ENCODE measurements at places on chromosomes 3 and 15.

DNA sequence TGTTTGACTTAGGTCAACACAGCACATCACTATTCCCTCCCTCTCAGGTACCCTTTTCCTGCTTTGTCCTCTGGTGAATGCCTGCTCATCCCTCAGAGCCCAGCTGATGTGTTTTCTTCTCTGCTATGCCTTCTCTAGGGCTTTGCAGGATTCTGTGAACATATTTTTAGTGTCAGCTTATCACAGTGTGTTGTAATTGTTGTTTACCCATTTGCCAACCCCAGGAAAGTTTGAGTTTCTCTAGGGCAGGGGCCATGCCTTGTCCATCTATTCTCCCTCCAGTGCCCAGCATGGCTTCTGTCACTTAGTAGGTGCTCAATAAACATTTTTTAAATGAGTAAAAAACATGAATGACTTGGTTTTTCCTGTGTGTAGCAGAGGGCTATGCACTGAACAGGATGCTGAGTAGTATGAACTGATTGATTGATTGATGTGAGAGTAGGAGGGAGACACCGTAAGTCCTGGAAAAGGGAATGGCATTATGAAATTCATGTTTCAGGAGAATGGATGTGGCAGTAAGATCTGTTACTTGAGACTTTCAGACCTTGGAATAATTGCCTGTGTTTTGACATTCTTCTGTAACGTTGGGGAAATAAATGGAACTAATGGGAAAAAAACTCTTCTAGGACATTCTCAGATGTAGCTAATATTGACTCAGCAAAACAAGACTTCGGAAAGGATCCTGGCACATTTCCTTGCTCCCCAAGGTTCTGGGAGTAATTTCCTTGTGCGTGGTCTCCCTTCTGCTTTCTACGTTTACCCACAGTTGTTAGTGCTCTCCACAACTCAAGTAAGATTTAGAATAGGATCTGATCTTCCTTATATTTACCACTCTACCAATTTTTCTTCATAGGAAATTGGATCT, 267.3 kb upstream of the TBL1XR1 start:
- no peak for DNase-seq

- no peak for DNase-seq
Observed at GRCh38 chr3:98695796-98696195, 67.3 kb upstream of the ST3GAL6 start.

DNA sequence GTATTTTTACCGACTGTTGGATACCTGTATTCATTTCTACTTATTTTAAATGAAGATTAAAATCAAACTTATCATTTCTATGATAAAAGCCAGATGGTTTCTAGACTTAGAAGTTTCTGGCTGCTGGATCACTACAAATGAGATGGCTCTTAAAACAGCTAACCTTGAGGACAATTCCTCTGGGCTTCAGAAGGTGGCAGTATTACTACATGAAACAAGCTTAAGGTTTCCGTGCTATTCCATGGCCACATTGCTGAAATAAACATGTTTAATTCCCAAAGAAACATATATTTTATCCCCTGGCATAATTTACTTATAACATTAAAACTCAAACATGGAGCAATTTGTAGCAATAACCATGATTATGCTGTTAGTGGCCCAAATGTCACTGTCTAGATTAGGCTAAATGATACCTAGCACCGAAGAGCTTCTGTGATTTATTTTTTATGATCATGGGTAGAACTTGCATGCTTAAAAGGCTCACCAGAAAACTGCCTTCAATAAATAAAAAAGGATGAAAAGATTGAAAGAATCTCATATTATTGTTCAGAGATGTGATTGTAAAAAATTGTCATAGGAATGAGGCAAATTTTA, 204.0 kb upstream of the NANOGP8 start:
- DNase-seq, result no peak

DNA sequence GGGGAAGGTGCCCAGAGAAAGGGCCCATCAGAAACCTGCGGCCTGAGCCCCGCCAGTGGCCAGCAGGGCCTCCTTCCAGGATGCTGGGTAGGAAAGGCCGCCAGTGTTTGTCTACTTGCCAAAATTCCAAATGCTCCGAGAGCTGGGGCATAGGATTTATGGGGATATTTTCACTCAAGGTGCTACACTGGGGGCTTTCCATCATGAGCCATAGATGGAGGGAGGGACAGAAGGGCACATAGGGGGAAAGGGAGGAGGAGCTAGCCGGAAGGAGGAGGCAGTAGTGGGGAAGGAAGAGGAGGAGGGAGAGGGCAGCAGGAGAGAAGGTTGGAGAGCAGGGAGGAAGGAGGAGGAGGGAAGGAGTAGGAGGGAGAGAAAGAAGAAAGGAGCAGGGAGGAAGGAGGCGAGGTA, 494.7 kb upstream of the PROK2 start:
- DNase-seq, result no peak

GRCh38 chr15:95302206-95302605, 1028.3 kb upstream of the NR2F2 start:
- no peak for DNase-seq

DNA sequence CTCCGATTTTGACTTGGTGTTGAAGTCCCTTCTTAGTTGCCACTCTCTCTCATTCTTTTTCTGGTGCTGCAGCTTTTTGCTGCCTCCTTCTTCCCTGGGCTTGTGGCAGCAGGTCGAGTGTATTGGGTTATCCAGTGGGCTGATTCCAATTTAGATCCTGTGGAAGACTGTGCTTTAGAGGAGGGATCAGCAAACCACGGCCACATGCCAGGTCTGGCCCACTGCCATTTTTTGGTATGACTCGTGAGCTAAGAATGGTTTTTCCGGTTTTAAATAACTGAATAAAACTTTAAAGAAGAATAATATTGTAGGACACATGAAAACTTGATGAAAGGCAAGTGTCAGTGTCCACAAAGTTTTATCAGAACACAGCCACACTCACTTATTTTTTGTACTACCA, 330.5 kb downstream of the ROBO2 start:
- no peak for DNase-seq

DNA sequence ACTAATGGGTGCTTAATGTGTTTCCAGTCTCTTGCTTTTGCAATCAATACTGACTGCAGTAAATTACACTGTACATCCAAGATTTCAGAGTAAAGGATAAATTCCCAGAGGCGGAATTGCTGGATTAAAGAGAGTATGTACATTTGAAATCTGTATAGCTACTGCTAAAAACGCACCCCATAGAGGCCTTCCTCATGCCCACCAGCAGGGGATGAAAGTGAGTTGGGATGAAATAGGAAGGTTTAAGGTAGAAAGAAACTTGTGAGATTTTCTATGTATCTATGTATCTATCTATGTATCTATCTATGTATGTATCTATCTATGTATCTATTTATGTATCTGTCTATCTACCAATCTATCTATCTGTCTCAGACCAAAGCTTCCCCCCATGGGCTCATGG, 28.4 kb downstream of the TMEM44 start:
- no peak for DNase-seq

- DNase-seq, result no peak
Observed at GRCh38 chr3:37608061-37608702, 253.5 kb upstream of the CTDSPL start.

DNA sequence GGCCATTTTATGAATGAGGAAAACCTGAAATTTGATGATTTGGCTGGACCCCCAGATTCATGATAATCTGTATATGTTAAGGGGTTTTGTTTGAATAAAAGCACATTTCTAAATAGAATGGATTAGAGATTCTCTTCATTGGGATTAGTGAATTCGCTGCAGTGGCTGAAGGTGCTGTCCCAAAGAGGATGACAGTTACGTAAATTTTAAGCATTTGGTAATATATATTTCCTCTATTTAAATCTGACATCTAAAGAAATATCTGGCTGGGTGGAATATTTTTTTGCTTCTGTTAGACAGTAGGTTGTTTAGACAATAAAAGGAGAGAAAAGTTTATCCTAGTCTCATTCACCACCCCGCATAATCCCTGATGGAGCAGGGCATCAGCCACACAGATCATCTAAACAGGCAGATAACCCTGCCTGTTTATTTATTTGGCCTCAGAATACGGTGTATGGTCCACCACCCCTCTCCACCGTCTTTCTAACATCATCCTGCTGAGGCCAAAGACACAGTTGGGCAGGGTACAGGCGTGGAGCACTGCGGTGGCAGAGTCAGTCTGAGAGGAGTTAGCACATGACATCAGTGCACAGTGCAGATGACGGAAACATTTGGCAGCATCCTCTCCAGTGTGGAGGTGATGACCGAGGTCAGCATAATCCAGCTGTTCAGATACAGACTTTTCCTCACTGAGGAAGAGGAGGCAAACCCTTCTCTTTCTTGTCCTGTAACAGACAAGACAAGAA, 20.4 kb upstream of the NFKBIZ start:
- DNase-seq, result no peak

Measured in anterior cingulate cortex (tissue), 58 donors.